CD8-positive, alpha-beta T cell (primary cell): ENCODE measurements at places on chromosomes 2 and 18.

DNA sequence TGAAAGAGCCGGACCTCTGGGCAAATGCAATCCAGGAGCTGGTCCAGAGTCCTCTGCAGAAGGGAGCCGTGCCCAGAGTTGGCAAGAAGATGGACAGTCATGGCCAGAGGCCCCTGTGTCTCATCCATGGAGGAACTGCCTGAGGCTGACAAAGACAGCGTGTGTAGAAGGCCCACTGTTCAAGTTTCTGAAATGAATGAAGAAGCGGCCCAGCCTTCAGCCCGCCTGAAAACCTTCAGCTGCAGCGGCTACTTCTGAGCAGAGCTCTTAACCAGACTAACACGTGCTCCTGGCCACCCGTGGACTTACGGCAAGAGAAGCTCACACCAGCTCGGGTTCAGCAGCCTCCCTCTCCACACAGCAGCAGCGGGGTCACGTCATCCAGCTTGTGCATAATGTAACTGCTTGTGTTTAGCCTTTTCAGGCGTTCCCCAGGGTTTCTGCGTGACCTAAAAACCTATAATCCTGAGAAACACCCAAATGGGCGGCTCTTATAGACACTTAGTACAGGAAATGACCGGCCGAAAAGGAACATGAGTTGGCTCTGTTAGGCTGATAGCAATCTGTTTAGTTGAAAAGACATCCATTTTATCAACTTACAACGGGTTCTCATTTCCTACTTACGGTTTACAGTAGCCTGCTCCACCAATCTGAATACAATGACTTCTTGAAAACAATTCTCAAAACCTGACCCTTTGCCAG lies at the start of gene FAM124B:
Gene FAM124B, minus strand, starts transcription at position 467 of the 702 bp plus-strand sequence. Its CDS starts 339 bp downstream, at position 128.
- DNase-seq = peak; percentile 17

DNA sequence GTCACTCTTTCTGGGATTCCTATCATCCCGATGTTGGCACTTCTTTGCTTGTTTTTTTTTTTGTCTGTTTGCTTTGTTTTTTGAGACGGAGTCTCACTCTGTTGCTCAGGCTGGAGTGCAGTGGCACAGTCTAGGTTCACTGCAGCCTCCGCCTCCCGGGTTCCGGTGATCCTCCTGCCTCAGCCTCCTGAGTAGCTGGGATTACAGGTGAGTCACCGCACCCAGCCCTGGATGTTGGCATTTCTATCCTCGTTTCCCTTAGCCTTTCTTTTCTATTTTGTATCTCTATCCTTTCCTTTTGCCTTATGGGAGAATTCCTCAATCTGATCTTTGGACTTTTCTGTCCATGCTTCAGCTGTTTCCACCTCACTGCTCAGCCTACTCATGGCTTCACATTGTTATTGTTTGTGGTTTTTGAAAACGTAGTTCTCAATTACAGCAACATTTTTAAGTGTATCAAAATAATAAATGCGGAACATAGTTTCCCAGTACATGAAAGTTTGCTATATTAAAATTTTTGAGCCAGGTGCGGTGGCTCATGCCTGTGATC lies 62.1 kb upstream of the ZNF516 start:
- no peak for DNase-seq

- DNase-seq = no peak
These were observed 107.8 kb upstream of the REV1 start for GRCh38 chr2:99597616-99598015.

DNA sequence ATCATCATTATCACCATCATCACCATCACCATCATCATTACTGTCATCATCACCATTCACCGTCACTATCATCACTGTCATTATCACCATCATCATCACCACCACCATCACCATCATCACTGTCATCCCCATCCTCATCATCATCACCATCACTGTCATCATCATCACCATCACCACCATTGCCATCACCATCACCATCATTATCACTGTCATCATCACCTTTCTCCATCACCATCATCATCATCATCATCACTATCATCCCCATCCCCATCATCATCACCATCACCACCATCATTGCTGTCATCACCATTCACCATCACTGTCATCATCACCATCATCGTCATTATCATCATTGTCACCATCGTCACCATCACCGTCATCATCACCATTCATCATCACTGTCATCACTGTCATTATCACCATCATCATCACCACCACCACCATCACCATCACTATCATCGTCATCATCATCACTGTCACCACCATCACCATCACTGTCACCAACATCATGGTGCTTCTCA lies 9.8 kb downstream of the HPCAL1 start:
- DNase-seq = no peak

DNA sequence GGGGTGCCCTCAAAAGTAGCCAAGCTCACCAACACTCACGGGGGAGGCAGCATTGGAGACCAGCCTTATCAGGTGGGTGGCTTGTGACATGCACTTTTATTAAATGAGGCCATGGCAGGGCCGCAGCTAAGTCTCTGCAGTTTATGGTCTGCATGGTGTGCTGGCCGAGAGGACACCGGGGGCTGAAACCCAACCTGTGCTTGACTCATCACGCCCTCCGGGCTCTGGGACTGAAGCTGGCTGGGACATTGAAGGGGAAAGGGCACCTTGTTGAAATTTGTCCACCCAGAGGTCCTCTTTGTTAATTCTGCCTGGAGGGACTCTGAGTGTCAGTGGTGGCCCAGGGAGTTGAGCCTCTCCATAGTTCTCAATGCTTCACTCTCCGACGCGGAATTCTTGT lies 17.7 kb upstream of the NTSR2 start:
- DNase-seq = no peak
